ENCODE measurements at places on chromosomes 11 and 22.
A peak's percentile ranks its signal among the peaks of the same experiment; 100 is the strongest.

DNA sequence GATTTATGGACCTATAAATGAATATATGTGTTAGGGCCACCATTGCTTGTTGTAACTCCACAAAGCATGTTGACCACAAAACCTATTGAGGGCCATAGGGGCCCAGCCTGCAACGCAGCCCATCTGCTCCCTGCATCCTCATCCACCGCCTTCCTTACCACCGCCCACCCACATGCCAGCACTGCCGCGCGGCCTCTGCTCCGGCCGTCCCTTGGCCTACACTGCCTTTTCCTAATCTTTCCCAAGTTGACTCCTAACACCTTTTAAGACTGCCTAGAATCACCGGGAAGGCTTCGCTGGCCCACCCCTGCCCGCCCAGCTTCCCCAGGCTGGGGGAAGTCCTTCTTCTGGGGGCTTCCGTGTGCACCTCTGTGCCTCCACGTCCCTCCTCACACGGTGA, 55.0 kb downstream of the SNX19 start:
- no peak for DNase-seq

DNA sequence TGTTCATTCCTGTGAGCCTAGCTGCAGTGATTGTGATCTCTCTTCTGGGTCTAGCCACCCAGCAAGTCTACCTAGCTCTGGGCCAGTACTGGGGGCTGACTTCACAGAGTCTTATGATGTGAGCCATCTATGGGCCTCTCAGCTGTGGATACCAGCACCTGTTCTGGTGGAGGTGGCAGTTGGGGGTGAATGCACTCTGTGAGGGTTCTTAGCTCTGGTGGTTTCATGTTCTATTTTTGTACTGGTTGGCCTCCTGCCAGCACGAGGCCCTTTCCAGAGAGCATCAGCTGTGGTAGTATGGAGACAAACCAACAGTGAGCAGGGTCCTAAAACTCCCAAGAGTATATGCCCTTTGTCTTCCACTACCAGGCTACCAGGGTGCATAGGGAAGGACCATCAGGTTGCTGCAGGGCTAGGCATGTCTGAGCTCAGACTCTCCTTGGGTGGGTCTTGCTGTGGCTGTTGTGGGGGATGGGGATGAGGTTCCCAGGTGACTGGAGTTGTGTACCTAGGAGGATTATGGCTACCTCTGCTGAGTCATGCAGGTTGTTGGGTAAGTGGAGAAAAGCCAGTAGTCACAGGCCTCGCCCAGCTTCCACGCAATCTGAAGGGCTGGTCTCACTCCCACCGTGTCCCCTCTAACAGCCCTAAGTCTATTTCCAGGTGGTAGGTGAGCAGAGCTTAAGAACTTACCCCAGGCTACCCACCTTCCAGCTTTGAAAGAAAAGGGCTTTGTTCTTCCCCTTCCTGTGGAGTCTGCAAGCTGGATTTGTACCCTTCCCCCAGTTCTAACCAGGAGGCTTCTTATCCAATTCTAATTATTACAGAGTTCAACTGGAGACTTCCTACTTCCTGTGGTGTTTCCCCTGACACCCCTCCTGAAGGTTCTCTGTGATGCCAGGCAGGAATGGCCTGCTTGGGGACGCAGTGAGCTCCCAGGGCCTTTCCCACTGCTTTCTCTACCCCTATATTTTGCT, 250.7 kb downstream of the LUZP2 start:
- DNase-seq, result no peak

- peak; percentile 39 for DNase-seq
Observed at GRCh38 chr11:64035576-64035975, at the start of gene FLRT1. TSS of gene FLRT1 (plus strand) at chr11:64035931. CDS start at chr11:64116268, 80,337 bp downstream.

DNA sequence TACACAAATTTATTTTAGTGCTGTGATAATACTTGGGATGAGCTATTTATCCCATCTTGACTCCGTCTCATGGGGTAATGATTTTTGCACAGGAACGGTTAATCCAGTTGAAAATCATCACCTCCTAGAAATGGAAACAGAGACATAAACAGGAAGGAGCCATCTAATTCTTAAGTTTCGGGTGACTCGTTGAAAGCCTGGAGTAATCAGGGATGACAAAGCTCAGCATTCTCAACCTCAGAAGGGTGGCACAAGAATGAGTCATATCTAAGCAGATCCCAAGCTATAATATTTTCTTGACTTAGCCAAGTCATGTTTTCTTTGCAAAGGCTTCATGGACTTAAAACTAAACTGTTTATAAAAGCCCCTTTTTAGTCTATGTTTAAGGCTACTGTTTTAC, 280.8 kb upstream of the CCDC90B start:
- DNase-seq, result no peak

DNA sequence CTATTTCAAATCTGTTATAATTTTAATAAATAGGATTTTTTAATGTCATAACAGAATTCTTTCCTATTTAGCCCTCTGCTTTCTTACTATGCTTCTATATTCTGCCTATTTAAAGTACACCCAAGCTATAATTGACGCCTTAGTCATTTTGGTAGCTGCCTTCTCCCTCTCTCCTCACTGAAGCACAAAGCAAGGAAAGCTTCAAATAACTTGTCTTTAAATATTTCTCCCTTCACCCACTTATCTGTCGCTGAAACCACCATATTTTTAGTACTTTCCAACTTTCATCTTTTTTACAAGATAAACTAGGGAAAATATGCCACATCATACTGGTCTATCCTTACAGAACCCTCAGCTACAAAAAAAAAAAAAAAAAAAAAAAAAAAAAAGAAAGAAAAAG, 127.9 kb downstream of the ENTHD1 start:
- DNase-seq, result no peak

DNA sequence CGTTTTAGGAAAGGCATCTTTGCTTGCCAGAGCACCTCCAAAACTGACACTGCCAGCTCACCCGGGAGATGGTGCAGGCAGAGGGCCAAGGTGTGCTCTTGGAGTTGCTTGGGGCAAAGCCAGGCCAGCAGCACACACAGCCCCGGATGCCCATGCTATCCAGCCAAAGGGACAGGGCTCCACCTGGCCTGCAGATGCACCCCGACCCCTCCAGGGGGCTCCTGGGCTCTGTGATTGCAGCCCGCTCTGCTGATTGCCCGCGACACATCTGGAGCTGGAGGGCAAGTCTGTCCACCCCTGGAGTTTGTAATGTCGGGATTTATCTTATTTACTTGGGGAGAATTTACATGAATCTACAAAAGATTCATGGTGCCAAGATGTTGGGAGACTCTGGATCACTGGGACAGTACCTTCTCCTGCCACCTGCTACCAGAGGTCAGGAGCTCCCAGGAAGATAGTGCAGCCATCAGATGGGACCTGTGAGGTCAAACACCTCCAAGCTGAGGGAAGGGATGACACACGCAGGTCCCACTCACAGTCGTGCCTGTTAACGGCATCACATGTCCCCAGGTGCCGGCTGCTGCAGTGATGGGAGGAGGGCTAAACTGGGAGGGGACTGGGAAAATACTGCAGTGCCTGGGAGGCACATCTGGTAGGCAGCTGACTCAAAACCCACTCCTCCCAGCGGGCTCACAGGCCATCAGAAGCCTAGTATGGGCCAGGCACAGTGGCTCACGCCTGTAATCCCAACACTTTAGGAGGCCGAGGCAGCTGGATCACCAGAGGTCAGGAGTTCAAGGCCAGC, 17.2 kb downstream of the CBX7 start:
- DNase-seq, result peak; percentile 70

DNA sequence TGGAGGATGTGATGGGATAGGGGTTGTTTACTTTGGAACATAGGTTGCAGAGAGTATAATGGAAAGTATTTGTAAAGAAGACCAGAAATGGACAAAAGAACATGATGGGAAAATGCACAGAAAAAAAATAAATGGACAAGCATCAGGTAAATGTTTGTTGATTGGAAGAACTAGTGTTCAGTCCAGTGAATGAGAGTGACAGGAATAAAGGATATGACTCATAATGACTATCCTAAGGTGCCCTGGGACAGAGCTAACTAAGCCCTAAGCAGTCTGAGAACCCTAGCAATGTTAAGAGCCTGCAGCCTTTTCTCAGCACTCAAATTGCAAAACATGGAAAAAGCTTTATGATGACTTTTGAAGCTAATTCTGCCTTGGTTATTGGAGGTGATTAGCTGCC, 732.8 kb upstream of the ANO5 start:
- no peak for DNase-seq

- DNase-seq, result no peak
Observed at GRCh38 chr11:82871646-82872045, 28.6 kb downstream of the PRCP start.

DNA sequence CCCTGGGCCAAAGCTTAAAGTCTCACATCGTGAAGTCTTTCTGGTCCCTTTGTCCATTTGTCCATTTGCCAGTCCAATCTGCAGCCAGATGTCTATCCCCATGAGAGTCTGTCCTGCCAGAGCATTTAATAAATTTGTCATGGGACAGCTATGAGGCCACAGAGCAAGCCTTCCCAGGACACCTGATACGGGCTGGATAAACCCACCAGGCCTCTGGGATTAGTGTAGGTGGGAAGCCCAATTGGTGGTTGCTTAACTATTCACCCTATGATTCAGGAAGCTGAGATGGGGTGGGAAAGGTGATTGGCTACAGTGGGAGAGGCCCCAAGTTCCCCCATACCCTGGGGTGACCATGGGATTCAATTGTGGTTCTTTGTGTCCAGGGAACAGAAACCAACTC, 39.9 kb downstream of the MYEOV start:
- DNase-seq, result no peak

DNA sequence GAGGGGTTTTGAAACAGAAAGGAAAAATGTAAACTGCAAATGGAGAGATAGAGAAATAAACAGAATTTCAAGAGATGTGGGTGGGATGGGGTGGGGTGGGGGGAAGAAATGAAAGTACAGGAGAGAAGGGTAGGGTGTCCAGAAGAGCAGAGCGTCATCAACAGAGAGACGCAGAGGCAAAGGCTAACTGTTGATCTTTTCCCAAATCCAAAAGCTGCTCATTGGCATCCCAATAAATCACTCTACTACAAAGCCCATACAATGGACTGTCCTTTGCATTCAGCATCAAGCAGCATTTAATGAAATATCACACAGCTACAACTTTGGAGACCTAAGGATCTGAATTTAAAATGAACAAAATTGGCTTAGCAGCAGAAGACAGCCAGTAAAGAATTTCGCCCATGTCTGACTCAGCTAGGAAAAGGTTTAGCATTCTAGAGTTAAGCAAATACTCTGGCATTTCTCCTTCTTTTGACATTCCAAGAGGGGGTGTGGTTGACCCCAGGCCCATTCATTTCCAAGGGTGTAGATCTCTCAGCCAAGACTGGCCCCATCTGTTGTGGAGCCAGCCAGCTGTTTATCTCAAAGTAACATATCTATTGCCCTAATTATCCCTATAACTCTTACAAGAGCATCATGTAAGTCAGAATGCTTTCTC, 1.5 kb downstream of the RAB30 start:
- no peak for DNase-seq

- no peak for DNase-seq
Observed at GRCh38 chr11:93005239-93005638, 35.8 kb downstream of the MTNR1B start.

DNA sequence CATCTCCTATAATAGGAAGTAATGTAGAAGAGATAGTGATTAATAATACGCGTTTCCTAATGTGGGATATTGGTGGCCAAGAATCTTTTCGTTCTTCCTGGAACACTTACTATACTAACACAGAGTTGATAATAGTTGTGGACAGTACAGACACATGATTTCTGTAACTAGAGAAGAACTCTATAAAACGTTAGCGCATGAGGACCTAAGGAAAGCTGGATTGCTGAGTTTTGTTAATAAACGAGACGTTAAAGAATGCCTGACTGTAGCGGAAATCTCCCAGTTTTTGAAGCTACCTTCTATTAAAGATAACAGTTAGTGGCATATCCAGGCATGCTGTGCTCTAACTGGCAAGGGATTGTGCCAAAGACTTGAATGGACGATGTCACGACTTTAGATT, 83.3 kb downstream of the GGT1 start:
- no peak for DNase-seq

- no peak for DNase-seq
Observed at GRCh38 chr11:1168721-1169161, 11.0 kb downstream of the MUC5AC start.

DNA sequence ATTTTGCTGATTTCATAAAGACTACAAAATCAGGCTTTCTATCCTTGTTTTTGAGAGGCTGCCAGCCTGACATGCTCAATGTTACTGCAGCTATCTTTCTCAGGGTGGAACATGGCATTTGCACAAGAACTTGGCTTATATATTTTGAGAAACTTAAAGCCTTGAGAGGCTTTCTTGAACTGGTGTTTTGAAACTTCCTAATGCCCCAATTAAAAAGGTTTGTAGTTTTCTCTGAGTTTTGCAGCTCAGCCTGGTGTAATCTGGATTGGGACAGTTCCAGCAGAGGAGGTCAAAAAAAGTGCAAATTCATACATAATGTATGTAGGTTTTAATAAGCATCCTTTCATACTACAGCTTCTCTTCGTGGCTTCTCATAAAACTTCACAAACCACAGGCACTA, 223.4 kb downstream of the FAM76B start:
- no peak for DNase-seq

GRCh38 chr11:60933416-60934123, 9.3 kb downstream of the TMEM132A start:
- no peak for DNase-seq

DNA sequence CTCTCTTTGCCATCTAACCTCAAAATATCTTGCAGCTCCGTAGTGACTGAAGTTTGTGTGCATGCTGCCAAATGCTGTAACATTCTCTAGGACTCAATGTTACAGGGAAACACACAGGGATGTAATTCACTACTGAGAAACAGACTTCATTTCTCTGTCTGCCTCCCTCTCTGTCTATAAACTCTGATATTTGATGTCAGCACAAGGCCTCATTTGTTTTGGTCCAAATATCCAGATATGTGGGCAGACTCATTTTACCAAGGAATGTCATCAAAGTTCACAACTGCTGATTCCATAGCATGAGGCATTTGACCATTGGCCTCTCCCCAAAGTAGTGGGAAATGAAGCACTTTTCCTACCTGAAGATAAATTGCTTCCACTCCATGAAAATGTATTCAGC, 2.5 kb upstream of the PRRG4 start:
- no peak for DNase-seq

- DNase-seq, result no peak
Observed at GRCh38 chr22:37604875-37605274, 3.8 kb upstream of the GGA1 start.

- no peak for DNase-seq
Observed at GRCh38 chr11:98710986-98711385, 309.8 kb upstream of the CNTN5 start.

GRCh38 chr11:60924906-60925853, 920 bp downstream of the TMEM132A start:
- DNase-seq, result peak; percentile 22

GRCh38 chr11:108727665-108728064, 62.8 kb downstream of the DDX10 start:
- no peak for DNase-seq

Data from HEK293T (cell line).